Suprapubic skin (tissue), 4 donors: ENCODE measurements at places on chromosomes 12 and 14. TPM values are rescaled to one million over a fixed set of nuclear protein-coding genes. Genes with fewer than 3 reads are reported as not detected.
A peak's percentile ranks its signal among the peaks of the same experiment; 100 is the strongest.

Gene LRP6
- total RNA-seq: 39.6 TPM

Gene CCT2
- total RNA-seq: 112 TPM

Gene KCNMB4
- total RNA-seq: 2.7 TPM

Gene TMEM30B
- total RNA-seq: 32.7 TPM

Gene WNT5B
- 8.3 TPM for total RNA-seq

Gene SOAT2
- not detected for total RNA-seq

Gene DRAM1
- total RNA-seq: 6.8 TPM

DNA sequence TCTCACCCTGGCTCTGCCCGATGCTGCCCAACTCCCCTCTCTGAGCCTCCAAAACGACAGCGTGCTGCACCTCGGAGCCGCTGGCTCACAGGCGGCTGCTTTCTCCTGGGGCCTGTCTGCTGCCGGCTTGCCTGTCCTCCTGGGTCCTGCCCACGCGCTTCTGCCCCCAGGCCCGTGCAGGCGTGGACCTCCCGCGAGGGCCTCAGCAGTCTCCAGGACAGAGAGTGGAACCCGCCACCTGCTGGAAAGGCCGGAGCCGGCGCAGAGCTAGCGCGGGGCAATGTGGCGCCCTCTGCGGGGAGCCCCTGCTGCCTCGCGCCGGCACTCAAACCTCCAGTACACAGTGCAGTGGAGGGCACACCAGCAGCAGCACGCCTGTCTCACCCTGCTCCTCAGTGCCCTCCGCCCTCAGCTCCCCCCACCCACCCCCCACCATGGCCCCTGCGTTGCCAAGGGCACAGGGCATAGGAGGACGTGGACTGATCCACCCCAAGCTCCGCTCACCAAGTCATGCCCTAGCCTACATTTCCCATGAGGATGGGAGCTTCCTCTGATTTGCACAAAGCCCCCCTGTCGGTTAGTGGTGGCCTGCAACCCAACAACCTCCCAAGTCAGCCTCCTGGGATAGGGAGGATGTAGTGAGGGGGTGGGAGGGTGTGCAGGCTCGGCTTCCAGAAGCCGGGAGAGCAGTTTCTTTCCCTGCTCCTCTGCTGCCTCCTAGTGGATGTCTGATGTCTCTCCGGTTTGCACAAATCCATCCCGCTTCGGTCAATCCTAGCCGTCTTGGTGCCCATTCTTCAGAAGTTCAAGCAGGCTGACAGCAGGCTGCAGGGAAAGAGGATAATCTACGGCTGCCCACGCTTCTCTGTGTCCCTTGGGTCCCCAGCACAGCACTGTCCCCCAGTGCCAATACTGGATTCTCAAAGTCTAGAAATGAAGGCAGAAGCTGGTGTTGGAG lies 25.2 kb downstream of the KRT8 start:
- no peaks in the 10 kb centered on the region for H3K36me3 ChIP-seq
- H3K4me1 ChIP-seq: peaks cover 55% of the 10 kb centered on the region
- H3K27ac ChIP-seq: peak overlapping the region; percentile 99
- H3K27me3 ChIP-seq: no peaks in the 10 kb centered on the region
- no peak for DNase-seq

DNA sequence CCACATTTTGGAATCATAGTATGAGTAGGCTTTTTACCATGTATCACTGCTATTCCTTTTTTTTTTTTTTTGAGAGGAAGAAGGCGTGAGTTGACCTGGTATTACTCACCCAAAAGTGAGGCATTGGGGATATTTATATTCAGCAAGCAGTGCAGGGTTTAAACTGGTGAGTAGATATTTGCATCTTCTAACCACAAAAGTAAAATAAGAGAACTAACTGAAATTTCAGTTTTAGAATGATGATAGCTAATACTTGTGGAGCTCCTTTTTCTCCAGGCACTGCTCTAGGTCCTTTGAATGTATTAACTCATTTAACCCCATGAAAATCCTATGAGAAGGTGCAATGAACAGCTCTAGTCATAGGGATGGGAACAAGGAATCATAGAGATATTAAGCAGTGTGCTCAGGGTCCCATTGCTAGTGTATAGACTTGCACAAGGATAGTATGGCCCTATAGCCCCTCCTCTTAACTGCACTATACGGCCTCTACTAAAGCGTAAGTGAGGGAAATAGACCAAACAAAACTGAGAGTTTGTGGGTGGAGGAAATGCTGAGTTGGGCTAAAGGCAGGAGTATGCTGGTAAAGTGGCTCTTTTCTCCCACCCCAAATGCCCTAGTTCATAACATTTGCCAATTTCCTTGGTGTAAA lies 104.3 kb upstream of the MAX start:
- no peak for DNase-seq
- H3K36me3 ChIP-seq: no peaks in the 10 kb centered on the region
- no peaks in the 10 kb centered on the region for H3K27me3 ChIP-seq
- H3K4me3 ChIP-seq: no peak overlapping the region
- no peaks in the 10 kb centered on the region for H3K4me1 ChIP-seq

GRCh38 chr12:65343801-65344200 lies 65.3 kb downstream of the MSRB3 start:
- no peaks in the 10 kb centered on the region for H3K4me1 ChIP-seq
- no peak for DNase-seq
- no peaks in the 10 kb centered on the region for H3K36me3 ChIP-seq

GRCh38 chr14:95227279-95227860 lies 70.0 kb upstream of the DICER1 start:
- H3K27me3 ChIP-seq: no peaks in the 10 kb centered on the region
- no peaks in the 10 kb centered on the region for H3K36me3 ChIP-seq
- H3K4me3 ChIP-seq: no peak overlapping the region
- H3K4me1 ChIP-seq: peaks cover 9% of the 10 kb centered on the region
- DNase-seq: no peak

DNA sequence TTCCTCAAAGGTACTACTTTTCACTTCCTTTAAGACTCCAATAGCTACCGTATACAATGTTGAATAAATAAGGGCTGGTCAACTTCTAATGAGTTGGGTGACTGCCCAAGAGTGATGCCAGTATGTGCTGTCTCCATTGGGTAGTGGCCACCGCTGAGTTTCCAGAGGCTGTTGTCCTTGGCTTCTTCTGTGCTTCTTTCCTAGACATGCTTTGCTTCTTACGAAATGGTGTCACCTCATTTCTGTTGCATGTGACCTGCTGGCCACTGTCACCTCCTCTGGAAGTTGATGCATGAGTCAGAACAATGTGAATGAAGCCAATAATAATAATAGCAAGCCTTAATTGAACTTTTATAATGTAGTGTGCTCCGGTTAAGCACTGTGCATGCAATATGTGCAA lies 7.5 kb upstream of the NID2 start:
- no peak overlapping the region for H3K4me3 ChIP-seq
- no peak overlapping the region for H3K27ac ChIP-seq
- DNase-seq: no peak
- no peaks in the 10 kb centered on the region for H3K36me3 ChIP-seq
- H3K27me3 ChIP-seq: no peaks in the 10 kb centered on the region
- H3K4me1 ChIP-seq: no peaks in the 10 kb centered on the region

GRCh38 chr12:131430158-131430742 lies 280.6 kb upstream of the SFSWAP start:
- H3K36me3 ChIP-seq: no peaks in the 10 kb centered on the region
- H3K27me3 ChIP-seq: peaks cover 48% of the 10 kb centered on the region
- H3K4me3 ChIP-seq: no peak overlapping the region
- H3K4me1 ChIP-seq: no peaks in the 10 kb centered on the region
- H3K27ac ChIP-seq: no peak overlapping the region

GRCh38 chr14:102717276-102717675 lies 60.0 kb upstream of the TRAF3 start:
- no peak for DNase-seq
- no peaks in the 10 kb centered on the region for H3K27me3 ChIP-seq
- H3K36me3 ChIP-seq: peaks cover 69% of the 10 kb centered on the region
- H3K4me1 ChIP-seq: no peaks in the 10 kb centered on the region
- no peak overlapping the region for H3K4me3 ChIP-seq
- H3K27ac ChIP-seq: no peak overlapping the region

GRCh38 chr12:66011731-66012130 lies 118.8 kb downstream of the LLPH start:
- no peaks in the 10 kb centered on the region for H3K27me3 ChIP-seq
- no peaks in the 10 kb centered on the region for H3K36me3 ChIP-seq

- H3K27ac ChIP-seq: no peak overlapping the region
- peaks cover 22% of the 10 kb centered on the region for H3K4me1 ChIP-seq
- no peaks in the 10 kb centered on the region for H3K36me3 ChIP-seq
- no peaks in the 10 kb centered on the region for H3K27me3 ChIP-seq
- DNase-seq: no peak
Measured at GRCh38 chr12:29609431-29610215, 112.1 kb upstream of the OVCH1 start.

GRCh38 chr12:101995684-101996083 lies 66.1 kb downstream of the WASHC3 start:
- no peak overlapping the region for H3K4me3 ChIP-seq
- H3K27me3 ChIP-seq: no peaks in the 10 kb centered on the region
- H3K4me1 ChIP-seq: no peaks in the 10 kb centered on the region

DNA sequence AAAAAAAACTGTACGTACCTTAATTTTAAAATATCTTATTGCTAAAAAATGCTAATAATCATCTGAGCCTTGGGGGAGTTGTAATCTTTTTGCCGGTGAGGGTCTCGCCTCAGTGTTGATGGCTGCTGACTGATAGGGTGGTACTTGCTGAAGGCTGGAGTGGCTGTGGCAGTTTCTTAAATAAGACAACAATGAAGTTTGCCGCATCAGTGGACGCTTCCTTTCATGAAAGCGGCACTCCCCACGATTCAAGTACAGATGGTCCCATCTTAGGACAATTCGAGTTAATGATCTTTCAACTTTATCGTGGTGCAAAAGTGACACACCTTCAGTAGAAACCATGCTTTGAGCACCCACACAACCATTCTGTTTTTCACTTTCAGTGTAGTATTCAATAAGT lies 7.6 kb upstream of the PLD4 start:
- DNase-seq: no peak
- H3K27me3 ChIP-seq: no peaks in the 10 kb centered on the region
- no peaks in the 10 kb centered on the region for H3K4me1 ChIP-seq
- no peaks in the 10 kb centered on the region for H3K36me3 ChIP-seq
- no peak overlapping the region for H3K27ac ChIP-seq
